ENCODE measurements at places on chromosomes 6 and 20.

GRCh38 chr6:34476921-34477320 lies 11.0 kb downstream of the PACSIN1 start:
- DNase-seq: no peak

DNA sequence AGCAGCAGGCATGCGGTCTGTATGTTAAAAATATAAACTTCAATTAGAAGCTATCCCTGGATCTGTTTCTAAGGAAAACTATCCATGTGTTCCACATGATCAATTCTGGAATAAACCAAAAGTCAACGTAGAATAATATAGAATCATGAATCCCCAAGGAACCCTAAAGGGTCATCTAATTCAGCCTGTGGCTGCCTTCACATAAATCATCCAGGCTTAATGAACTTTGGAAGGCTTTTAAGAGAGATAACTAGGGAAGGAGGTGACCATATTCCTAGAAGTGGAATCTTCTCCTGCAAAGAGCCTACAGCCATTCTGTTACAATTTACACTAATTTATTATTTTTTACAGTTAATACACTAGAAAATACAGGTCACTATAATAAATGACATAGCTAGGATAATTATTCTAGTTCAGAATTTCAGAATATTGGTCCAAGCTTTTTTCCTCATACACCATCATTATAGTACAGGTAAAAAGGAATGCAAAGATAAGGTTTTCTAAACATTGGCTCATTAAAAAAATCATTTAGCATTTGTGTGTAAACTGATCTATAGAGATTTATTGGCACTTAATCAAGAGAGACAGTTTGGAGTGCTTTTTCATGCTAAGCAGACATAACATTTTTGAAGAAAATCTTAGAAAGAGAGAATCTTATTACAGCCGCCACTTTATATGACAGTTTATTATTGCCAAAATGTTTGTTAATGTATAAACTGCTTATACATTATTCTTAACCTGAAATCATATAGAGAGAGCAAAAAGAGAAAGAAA lies 851.2 kb downstream of the PHF3 start:
- DNase-seq: no peak

GRCh38 chr6:170030284-170030815 lies 260.5 kb downstream of the DLL1 start:
- DNase-seq: no peak

- DNase-seq: no peak
These were observed 2.3 kb downstream of the SLC2A4RG start for GRCh38 chr20:63741676-63742380.

GRCh38 chr20:45835825-45836224 lies 2.2 kb downstream of the SNX21 start:
- no peak for DNase-seq

DNA sequence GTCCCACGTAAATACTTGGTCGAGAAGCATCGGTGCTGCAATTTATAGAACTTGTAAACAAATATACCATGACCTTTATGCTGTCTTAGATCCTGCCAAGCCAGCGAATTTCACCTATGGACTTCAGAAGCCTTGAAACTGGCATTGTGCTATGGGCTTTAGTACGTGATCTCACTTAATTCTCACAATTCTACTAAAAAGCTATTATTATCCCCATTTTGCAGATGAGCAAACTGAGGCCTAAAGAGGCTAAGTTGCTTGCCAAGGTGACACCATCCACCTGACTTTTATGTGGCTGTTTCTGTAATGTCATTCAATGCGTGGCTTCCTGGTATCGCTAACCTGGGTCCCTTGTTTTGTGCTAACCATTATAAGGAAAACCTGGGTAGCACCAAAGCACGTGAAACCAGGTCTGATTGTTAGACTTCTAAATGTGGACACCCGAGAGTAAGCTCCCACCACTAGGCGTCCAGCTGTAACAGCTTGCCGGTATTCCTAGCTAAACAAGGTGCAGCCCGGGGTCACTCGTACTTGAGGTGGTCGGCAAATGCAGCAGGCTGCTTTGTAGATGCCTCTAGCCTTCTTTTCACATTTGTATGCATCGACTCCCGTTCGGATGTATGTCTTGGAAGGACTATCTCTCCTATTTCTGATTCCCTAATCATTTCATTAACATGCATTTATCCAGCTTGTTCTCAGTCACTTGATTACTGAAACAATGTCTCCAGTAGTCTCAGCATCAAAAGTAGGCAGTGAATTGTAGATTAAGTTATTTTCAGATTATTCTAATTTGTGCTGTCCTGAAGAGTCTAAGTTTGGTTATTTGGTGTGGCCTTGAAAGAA lies 1.1 kb downstream of the SYNJ2 start:
- no peak for DNase-seq

- no peak for DNase-seq
These were observed 40.3 kb downstream of the IL22RA2 start for GRCh38 chr6:137133122-137133521.

- no peak for DNase-seq
These were observed 1.6 kb downstream of the CLPS start for GRCh38 chr6:35795453-35796071.

- DNase-seq: no peak
These were observed 5.7 kb downstream of the STX16 start for GRCh38 chr20:58656831-58657230.

DNA sequence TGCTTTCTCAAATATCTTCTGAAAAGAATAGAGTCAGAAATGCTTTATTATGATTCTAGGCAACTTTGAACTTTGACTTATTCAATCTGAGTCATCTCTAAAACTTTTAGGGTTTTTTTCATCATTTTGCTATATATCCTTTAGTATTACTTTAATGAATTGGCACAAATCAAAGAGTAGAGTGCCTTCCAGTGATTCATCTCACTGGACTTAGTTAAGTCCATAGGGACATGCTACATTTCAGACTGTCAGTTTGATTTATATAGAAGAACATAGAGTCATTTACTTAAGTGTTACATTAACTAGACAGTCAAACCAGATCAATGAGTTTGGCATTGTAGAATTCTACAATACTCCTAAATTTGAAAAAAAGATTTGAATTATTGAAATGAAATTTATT lies 1235.7 kb upstream of the MAP3K7 start:
- no peak for DNase-seq

DNA sequence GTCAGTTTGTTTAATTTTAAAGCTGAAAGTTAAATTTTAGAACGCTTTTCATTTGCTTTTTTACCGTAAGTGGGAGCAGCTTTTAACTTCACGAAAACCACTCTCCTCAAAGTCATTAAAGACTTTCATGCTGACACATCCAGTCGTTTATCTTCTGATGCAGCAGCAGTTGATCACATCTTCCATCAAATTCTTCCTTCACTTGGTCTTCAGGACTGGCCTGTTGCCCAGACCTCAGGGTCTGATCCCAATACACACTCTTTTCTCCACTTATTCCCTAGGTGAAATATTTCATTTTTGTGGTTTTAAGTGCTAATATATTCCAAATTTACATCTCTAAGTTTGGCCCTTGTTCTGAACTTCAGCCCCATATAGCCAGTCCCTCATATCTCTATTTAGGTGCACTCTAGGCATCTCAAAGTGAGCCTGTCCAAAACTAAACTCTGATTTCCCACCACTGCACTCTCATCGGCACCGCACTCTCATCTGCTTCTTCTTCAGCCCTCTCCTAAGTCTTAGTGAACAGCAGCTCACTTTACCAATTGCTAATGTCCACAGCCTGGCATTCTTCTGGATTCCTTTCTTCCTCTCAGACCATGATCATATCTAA lies 20.4 kb downstream of the AFDN start:
- no peak for DNase-seq

- no peak for DNase-seq
These were observed 16.1 kb downstream of the SCAF8 start for GRCh38 chr6:154749341-154749740.

DNA sequence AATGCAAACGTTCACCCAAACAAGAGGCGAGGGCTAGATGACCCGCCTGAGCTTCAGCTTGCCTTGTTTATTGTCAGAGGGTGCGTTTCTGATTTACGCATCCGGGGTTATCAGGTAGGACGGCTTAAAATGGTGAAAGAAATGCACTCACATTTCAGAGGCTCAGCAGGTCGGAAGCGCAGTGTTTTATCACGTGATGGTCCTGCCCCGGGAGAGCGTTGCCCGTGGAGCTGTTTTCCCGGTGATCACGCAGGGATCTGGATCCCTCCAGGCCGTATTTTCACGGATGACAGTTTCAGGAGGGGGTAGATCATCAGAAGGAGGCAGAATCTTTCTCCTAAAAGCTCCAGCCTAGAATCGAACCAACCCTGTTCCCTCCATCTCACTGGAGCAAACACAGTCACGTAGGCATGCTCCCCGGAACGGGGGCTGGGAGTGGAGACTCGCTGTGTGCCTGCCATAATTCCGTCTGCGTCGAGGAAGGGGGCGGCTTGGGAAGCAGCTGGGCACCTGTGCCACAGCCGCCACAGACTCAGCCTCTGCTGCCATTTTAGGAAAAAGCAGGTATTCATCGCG lies 121.7 kb downstream of the SMOC2 start:
- DNase-seq: no peak

- no peak for DNase-seq
These were observed 497.0 kb downstream of the BTBD3 start for GRCh38 chr20:12414446-12415274.

DNA sequence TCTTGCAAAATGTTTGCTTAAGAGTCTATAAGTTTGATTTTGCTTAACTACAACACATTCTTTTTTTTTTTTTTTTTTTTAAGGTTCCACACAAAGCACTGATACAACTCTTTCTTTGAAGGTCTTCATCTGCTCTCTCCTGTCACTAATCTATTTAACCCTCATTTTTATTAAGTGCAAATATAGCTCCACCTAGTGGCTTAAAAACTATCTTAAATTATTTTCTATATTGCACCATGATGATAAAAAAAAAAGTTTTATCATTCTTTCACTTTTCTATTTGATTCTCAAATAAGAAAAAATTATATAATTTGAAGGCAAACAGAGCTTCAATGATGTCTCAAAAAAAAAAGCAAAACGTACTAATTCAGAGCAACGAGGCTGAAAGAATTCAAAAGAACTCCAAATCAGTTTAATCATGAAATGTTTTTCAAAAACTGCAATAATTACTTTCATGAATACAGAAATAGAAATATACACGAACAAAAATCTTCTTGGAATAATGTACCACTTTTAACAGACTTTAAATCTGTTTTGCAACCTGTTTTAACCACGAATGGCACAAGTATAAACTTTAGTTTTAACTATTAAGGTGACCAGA lies 12.8 kb downstream of the ESF1 start:
- no peak for DNase-seq

DNA sequence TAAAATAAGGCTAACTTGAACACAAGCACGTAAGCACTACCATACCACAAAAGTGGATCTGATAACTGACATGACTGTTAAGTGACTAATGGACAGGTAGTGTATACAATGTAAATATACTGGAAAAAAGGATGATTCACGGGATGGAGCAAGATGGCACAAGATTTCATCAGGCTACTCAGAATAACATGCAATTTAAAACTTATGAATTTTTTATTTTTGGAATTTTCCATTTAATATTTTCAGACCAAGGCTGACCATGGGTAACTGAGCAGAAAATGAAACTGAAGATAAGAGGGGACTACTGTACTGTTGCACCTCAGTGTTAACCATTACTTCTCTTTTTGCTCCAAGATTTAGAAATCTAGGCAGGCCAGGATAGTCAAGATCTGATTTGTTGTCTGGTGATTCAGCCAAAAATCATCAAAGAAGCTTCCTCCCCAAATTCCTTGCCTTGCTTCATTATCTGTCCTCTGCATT lies 45.4 kb downstream of the TPBG start:
- DNase-seq: no peak

DNA sequence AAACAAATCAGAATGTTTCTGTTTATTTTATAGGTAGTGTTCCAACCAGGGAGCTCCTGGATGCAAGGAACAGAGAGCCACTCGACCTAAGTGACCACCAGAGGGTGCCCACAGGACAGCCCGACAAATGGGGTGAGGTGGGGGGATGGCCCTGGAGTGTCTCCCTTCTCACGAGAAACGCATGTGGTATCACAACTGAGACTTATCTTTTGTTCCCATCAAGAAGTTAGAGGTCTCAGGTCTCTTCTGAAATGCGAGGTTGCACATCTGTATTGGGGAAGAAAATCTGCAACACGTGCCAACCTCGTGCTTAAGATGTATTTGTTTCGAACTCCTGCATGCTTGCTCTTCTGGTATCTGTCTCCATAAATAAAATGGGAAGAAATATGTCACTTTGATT lies 104.0 kb downstream of the ISM1 start:
- DNase-seq: no peak

- no peak for DNase-seq
These were observed 40.9 kb upstream of the PKIB start for GRCh38 chr6:122569230-122569771.

GRCh38 chr6:121780325-121781321 lies 345.2 kb downstream of the GJA1 start:
- DNase-seq: no peak

DNA sequence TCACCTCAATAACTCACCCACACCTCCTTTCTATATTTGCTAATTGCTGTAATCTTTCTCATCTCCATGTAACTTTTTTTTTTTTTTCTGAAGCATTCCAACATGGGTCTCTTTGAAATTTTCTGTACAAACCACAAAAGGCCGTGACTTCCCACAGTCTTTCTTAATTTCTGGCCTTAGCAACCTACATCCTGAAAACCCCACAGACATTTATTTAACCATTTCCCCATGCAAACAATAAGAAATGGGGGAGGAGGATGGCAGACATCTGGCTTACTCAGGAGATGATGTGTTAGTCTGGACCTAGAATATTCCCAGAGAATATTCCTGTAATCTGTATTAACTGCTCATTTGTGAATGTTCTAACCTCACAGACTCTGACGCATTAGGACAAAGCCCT lies 57.6 kb downstream of the MEP1A start:
- no peak for DNase-seq

GRCh38 chr6:33630014-33630413 lies 8.9 kb downstream of the ITPR3 start:
- DNase-seq: no peak
